Urothelium cell line (cell line): ENCODE measurements at places on chromosomes 11 and 22.

DNA sequence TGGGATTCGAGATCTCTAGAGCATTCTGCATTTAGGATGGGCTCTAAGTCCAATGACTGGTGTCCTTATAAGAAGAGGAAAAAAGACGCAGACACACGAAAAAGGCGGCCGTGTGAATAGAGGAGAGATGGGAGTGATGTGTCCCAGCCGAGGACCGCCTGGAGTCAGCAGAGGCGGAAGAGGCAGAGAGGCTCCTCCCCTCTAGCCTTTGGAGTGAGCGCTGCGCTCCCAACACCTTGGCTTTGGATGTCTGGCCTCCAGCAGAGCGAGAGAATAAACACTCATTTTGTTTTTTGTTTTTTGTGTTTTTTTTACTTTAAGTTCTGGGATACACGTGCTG, 83.0 kb upstream of the RTL6 start:
- no peak for DNase-seq

GRCh38 chr11:96107143-96107824, 183.4 kb upstream of the MTMR2 start:
- DNase-seq: no peak

DNA sequence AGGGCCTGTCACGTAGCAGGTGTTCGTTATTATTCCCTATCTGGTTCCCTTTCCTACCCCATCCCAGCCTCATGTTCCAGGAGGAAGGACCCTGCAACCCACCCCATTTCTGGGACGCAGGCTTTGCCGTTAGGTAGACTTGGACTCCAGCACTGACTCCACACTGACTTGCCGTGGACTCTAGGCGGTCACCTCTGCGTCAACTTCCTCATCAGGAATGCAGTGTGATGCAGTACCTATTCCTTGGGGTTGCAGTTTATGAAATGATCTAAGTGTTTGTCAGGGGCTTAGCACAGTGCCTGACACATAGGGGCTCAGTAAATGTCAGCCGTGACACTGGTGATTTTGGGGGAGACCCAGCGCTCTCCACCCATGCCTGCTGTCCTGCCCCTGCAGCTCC, 16.8 kb downstream of the DGKZ start:
- DNase-seq: no peak

GRCh38 chr22:33577862-33578411, 342.3 kb downstream of the LARGE1 start:
- DNase-seq: peak; percentile 11

GRCh38 chr11:2883979-2884815, 1.4 kb downstream of the CDKN1C start:
- DNase-seq: peak; percentile 77
